ENCODE measurements at places on chromosomes 16 and 17.

DNA sequence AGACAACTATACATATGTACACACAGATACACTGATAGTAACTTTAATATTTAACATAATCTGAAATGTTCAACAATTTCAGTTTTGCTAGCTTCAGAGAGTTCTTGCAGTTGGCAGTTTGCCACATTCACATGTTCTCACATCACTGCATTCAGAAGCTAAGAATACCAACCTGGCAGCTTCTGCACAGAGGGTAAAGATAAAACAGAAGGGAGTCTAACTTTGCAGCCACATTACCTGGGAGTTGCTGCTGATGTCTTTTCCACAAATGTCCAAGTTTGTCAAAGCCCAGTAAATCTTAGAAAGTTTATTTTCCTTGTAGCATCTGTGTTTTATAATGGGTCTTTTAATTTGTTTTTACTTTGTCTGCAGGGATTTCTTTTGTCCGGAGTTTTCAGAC, 332.0 kb downstream of the BCAS3 start:
- DNase-seq = no peak

GRCh38 chr17:71995590-71995989, 125.2 kb upstream of the SOX9 start:
- no peak for DNase-seq

DNA sequence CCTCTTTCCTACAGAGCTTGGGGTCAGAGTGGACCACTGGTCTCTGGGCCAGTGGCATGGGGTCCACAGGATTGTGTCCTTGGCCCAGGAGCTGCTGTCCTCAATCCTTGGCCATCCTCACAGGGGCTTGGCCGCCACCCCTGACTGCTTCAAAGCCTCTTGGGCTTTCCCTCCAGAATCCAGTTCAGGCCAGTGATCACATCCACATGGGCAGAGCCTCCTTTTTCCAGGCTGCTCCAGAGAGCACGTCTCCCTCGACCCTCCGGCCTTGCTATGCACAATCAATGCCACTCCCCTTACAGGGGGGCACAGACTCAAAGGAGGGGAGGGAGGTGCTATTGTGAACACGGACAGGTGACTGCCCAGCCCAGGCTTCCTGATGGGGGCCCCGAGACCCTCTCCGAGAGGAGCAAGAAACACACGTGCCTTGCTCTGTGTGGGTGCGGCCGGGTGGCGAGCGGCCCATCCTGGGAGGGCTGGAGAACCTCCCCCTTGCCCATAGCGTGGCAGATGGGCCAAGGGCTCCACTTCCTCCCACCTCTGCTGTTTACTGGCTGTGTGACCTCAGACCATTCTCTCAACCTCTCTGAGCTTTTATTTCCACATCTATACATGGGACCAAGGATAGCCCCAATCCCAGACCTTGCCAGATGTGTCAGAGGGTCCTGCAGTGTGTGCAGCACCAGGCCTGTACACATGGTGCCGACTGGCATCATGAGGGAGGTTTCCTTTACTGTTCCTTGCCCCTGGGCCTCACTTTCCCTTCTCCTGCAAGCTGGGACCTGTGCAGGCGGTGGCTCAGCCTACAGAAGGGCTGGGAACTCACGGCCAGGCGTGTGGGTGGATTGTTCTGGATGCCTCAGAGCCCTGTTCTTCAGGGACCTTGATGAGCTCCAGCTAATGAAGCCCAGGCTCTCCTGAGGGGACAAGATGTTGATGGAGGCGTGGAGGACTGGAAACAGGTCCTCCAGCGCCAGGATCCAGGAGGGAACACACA, 229.0 kb upstream of the GSE1 start:
- no peak for DNase-seq

DNA sequence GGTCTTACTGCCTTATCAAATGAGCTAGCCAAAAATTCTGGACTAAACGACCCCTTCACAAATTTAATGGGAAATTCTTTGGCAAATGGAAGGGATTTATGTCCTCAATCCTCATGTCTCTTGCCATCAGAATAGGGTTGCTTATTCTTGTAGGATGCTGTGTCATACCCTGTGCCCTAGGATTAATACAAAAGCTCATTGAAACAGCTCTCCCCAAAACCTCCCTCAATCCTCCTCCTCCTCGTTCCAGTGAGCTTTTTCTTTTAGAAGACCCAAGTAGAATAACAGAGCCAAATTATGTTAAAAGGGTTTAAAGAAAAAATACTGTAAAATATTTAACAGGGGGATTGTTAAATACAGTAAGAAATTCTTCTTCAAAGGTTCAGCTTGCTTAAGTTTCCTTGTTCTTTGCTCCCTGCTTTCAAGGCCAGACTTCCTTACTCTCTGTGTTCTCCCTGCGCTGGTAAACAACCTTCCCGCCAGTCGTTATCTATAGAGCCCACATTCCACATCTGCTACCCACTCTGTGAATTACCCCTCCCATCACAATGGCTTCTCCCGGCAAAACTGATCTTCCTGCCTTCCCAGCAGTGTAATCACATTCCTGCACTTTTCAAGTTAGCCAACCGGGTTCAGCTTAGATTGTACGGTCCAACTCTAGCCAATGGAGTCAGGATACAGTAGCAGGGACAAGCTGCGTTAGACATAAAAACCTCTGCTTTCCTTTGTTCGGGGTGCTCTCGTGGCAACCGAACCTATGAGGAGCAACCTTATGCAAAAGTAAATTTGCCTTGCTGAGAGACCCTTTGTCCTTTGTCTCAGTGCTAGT, 9.7 kb downstream of the HPR start:
- no peak for DNase-seq

GRCh38 chr17:37137906-37138514, 189.3 kb downstream of the AATF start:
- DNase-seq = no peak

GRCh38 chr17:32542186-32542585, 55.4 kb downstream of the CDK5R1 start:
- no peak for DNase-seq

- no peak for DNase-seq
Measured at GRCh38 chr16:69476920-69477443, 52.6 kb downstream of the CYB5B start.

GRCh38 chr17:17763136-17763535, 73.7 kb downstream of the SREBF1 start:
- DNase-seq = no peak

DNA sequence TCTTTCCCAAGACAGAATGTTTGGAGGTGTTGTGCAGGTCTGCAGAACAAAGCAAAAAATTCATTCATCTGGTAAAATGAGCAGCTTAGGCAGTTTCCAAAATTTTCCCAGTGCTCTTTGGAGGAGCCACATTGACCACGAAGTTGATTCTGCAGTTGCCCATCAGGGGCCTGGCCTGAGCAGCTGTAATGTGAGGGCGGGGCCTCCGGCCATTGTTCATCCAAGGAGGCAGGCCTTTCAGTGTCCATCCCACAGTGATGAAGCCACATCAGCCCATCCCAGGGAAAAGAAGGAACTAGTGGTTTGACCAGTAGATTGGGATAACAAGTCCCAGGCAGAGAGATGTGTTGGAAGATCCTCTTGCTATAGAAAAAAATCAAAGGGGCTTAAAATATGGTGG, 10.1 kb downstream of the UBFD1 start:
- DNase-seq = no peak

DNA sequence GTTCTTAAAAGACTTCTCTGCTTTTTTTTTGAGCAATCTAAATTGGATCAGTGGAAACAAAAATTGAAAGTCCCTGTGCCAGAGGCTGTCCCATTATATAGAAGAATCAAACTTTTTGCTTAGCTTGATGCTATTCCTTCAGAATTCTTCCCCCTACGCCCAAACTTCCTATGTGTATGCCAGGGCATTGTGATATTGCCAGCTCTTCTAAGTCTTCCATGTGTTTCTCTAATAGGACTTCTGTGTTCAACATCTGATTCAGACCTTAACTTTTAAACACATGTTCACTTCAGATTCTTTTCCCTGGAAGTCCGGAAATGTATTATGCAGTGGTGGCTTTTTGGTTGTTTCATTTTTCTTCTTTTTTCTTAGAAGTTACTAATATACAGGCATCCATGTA, 18.7 kb downstream of the PTRH2 start:
- no peak for DNase-seq

GRCh38 chr17:81125573-81126081, 39.7 kb upstream of the PVALEF start:
- DNase-seq = no peak

- no peak for DNase-seq
Measured at GRCh38 chr16:67437513-67437912, 6.6 kb downstream of the HSD11B2 start.

DNA sequence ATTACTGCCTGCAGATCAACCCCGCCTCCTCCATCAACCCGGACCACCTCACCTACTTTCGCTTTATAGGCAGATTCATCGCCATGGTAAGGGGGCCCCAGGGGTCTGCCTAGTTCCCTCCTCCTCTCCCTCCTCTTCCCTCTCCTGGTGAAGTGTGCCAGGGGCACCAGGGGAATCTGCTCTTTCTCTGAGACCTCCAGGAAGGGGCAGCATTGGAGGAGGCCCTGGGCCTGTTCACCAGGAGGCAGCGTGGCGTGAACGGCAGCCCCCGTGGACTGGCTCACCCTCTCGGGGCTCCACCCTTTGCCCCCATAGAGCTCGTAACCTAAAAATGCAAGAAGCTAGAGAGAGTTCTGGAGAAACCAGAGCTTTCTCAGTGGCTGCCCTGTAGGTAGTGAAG, 17.1 kb upstream of the CLEC18A start:
- no peak for DNase-seq

DNA sequence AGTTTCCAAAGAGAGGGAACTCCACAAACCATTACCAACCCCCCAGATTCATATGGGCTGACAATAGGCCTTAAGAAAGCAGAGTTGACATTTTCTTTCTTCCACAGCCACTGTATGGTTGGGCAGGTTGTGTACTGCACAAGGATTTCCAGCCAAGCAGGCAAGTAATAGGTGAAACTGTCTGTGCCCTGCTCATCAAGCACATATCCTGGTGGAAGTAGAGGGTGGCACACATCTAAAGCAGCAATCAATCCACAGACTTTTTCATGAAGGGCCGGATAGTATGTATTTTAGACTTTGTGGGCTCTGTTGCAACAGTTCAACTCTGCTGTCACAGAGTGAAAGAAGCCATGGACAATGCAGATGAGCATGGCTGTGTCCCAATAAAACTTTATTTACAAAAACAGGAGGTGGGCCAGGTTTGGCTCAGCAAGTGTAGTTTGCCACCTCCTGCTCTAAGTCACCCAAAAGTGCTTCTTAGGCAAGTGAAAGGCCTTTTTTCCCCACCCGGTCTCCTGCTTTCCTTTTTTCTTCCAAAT, 63.4 kb downstream of the SNX20 start:
- no peak for DNase-seq

GRCh38 chr16:4494746-4495490, 18.7 kb downstream of the HMOX2 start:
- no peak for DNase-seq

DNA sequence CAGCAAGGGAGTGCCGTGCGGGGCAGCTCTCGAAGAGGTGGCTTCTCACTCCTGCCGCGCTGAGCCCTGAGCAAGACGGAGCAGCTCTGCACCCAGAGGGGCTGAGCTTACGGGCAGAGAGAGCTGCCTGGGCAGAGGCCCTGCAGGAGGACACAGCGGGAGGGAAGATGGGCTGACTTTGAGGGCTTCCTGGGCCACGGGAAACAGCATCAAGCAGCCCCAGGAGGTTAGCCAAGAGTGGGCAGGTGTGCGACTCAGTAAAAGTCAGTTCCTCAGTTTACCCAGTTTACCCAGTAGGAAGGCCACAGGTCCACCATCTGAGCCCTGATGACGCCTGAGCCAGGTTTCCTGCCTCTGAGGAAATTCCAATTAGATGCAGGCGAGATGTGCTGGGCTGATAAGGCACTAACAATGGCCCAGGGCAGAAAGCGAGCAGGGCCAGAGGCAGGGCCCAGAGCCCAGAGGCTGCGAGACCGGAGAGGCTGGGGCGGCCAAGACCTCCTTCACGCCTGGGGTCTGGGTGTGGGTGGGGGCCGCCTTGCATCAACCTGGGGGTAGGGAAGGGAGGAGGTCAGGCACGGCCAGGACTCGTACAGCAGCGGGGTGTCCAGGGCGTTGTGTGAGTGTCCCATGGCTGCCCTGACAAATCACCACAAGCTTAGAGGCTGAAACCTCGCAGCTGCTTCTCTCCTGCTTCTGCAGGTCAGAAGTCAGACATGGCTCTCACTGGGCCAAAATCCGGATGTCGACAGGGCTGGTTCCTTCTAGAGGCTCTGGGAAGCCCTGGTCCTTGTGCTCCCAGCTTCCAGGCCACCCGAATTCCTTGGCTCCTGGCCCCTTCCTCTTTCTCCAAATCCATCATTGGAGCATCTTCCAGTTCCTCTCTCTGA, 32.0 kb upstream of the CIBAR2 start:
- DNase-seq = no peak

All from AG09319 (cell line).